ENCODE measurements at places on chromosomes 16 and 17.
A peak's percentile ranks its signal among the peaks of the same experiment; 100 is the strongest.

GRCh38 chr16:15846510-15846909 is 10.3 kb downstream of the MYH11 start:
- DNase-seq = no peak

- DNase-seq = no peak
These were observed 4.9 kb upstream of the PGAP6 start for GRCh38 chr16:386641-387156.

DNA sequence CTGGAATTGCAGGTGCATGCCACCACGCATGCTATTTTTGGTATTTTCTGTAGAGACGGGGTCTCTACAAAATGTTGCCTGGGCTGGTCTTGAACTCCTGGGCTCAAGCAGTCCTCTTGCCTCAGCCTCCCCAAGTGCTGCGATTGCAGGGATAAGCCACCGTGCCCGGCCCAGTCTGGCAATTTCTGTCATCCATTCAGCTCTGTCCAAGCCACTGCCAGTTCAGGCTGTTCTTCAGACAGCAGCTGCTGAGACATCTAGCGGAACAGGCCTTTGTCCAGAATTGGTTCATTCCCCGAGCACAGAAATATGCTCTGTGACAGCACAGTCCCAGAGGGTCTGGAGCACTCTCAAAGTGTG is 5.4 kb downstream of the SLC47A1 start:
- no peak for DNase-seq

DNA sequence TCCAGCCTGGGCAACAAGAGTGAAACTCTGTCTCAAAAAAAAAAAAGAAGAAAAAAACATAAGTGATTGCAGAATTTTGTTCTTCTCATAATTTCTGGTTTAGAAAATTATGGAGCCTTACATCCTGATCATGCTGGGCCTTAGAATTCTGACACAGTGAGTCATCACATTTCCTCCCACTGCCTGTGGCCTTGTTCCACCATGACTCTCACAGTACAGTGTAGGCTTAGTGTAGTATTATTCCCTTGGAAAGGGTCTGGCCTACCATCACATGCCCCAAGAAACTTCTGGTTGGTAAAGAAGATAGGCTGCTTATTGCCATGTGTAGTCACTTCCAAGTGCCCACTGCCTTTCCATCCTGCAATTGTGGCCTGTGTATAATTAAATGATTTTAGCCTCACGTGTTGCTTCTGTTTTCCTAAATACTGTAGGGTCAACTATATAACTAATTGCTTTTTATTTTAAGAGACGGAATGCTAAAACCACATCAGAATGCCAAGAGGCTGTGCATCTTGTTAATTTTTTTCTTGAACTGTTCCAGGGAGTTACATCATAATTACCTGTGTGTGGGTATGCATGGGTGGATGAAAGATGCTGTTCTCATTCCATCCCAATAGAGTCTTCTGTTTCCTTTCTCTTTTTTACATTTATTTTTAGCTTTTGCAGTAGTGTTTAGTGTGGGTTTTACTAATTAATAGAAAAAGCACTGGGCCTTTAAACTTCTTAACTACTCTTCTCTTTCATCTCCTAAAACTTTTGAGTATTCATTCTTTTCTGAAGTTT is 25.9 kb downstream of the OGFOD1 start:
- DNase-seq = no peak

GRCh38 chr17:79818026-79818758 is 21.0 kb downstream of the CBX4 start:
- DNase-seq = no peak

DNA sequence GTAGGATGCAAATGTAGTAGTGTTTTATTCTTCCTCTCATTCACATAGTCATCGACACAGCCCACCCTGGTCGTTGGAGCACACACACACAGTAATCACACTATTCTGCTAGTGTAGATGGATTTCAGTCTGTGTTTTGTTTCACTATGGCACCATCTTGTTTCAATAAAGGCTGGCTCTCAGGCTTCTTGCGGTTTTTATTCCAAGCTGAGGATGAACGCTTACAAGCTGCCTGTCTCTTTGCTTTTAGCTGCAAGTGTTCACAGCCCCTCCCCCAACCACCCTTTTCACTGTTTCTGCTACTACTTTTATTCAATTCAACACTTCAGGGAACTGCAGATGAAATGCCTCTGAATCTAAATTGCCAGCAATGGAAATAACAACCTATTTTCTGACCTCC is 140.9 kb upstream of the PMFBP1 start:
- DNase-seq = no peak

DNA sequence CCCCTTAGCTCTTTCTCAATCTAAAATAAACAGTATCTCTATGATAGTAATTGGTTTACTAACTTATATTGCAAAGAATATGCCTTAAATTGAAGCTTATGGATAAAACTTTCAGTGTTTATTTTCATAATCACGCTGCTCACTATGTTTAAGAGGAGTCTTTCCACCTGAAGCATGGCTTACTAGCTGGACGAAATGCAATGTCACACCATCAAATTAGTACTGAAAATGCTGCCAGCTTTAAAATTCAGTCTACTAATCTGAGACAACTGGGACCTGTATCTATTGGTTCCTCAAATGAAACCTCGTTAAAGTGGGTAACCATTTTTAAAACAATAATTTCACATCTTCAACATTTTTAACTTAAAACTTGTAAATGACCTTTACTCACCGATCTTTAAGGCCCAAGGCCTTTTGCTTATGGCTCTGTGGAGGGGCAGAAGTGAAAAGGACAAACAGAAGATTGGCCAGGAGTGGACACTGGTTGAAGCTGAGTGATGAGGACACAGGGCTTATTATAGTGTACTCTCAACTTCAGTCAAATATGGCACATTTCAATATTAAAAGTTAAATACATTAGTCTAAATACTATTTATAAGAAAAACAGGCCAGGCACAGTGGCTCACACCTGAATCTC is 212.8 kb upstream of the WSB1 start:
- DNase-seq = no peak

DNA sequence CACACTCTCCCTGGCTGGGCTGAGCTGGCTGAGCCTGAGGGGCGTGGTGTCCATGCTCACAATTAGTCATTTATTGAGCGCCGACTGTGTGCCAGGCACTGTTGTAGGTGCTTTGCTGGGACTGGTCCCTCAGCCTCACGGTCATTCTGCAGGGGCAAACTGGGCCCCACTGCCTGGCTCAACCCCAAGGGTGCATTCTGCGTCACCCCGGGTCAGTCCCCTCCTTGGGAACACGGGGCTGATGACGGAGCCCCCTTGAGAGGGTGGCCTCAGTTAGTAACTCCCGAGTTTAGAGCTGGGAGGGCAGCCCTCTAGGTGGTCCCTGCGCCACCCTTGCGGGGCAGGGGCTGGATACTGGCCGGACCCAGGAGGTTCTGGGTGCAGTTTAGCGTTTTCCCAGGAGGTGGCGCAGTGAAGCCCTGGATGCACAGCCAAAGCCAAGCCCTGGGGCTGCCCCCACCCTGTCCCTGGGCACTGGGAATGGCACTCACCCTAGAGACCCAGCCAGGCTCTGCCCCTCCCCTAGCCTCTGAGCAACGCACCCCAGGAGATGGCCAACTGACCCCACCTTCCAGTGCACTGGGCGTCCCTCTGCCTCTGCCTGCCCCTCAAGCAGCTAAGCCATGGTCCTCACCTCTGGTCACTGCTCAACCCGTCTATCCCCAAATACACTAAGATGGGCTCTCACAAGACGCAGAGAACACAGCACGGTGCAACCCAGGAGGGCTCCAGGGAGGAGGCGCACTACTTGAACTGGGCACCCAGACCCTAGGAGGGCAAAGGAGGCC is 243.2 kb upstream of the GSE1 start:
- DNase-seq = peak; percentile 66

Data from NCI-H82 (cell line).